ENCODE measurements at places on chromosomes 5 and 9.
A peak's percentile ranks its signal among the peaks of the same experiment; 100 is the strongest.

- DNase-seq, result peak; percentile 81
Measured at GRCh38 chr5:74579215-74579614, 61.3 kb downstream of the ENC1 start.

- peak; percentile 71 for DNase-seq
Measured at GRCh38 chr9:16870596-16871335, at the start of gene BNC2. Gene BNC2 (minus strand): TSS chr9:16870670. CDS start chr9:16870648, 22 bp downstream.

- no peak for DNase-seq
Measured at GRCh38 chr5:9947225-9947714, 302.4 kb downstream of the ATPSCKMT start.

DNA sequence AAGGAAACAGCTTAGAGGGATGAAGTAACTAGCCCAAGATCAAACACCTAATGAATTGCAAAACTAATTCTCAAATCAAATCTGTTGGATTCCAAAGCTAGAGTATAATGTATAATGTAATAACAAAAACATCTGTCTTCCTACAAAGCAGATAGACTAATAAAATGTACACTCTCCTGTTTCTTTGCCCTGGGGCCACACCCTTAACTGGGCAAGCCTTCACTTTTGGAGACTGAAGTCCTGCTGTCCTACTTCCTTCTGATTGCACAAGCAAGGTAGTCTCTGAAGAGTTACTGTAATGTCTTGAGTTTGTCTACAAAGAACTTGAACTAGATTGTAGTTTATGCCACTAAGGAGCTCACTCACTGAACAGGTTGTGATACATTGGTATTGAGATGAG lies 2.5 kb downstream of the TTC1 start:
- DNase-seq, result no peak

DNA sequence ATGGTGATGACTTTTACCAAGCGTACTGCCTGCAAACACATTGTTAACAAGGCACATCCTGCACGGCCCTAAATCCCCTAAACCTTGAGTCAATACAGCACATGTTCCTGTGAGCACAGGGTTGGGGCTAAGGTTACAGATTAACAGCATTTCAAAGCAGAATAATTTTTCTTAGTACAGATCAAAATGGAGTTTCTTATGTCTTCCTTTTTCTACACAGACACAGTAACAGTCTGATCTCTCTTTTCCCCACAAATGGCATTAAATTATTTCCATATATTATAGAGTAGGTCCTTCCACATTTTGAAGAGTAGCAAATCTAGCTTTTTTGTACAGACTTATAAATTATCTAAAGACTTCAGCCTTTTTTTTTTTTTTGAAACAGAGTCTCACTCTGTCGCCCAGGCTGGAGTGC lies 1.6 kb upstream of the TMEM141 start:
- no peak for DNase-seq

DNA sequence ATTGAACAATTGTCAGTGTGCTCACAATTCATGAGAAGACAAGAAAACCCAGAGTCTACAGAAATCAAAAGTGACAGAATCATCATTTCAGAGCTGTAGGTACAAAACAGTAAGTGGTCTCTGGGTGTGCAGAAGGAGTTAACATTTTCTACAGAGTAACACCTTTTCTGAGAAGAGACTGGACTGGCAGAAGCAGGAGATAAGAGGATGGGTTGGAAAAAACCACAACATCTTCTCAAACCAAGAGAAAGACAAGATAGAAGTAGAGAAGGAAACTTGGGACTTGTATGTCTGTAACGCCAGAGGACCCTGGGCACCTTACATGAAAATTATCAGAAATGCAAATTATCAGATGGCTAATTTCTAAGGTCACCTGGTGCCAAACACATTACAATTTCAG lies 82.6 kb downstream of the ARL15 start:
- no peak for DNase-seq

- no peak for DNase-seq
Measured at GRCh38 chr5:13955896-13956295, 11.4 kb upstream of the DNAH5 start.

DNA sequence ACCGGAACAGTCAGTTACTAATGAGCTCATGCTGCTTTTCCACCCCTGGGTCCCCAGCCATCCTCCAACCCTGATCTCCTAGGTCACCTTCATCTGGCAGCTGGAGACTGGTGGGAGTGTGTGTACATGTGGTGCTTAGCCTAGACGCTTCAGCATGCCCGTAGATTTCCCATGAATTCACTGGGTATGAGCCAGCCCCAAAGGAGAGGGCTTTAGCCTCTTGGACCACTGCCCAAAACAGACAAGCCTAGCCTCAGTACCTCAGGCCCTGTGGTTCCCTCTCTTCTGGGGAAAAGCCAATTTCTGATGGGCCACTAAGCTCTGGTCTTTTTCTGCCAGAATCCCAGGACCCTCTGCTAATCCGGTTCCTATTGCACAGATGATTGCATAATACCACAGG lies 48.0 kb upstream of the ASTN2 start:
- DNase-seq, result no peak

DNA sequence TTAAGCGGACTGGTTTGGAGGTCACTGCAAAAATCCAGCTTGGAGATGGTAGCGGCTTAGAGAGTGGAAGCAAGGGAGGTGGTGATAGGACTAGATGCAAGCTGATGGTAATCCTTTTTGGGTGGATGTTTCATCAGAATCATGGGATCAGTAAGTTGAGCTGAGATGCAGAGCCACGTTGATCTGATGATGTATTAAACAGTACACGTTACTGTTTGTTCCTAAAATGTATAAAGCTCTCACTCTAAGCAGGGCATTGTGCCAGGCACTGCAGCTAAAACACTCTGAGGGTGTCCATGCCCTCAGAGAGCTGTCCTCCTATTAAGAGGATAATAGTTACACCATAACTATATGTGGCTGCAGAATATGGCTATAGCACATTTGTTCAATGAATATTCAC lies 93.1 kb downstream of the JAKMIP2 start:
- no peak for DNase-seq
